Spleen (tissue), 13 donors: ENCODE measurements at places on chromosomes 2 and 18.
A peak's percentile ranks its signal among the peaks of the same experiment; 100 is the strongest.

DNA sequence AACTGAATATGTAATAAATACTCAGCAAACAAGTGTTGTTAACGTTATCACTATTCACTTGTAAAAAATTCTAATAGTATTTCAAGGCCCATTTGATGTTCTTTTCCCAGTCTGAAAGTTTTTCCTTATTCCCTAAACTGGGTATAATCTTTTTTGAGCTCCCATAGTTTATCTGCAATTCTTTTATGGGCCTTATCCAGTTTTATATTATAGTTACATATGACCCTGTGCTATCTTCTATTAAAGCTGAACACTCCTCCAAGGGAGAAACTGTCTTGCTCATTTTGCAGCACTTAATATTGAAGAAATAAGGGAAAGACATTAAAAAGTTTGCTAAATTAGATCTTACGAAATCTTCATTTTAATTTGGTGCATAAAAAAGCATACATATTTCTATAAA is 13.9 kb downstream of the PELI1 start:
- DNase-seq = no peak

DNA sequence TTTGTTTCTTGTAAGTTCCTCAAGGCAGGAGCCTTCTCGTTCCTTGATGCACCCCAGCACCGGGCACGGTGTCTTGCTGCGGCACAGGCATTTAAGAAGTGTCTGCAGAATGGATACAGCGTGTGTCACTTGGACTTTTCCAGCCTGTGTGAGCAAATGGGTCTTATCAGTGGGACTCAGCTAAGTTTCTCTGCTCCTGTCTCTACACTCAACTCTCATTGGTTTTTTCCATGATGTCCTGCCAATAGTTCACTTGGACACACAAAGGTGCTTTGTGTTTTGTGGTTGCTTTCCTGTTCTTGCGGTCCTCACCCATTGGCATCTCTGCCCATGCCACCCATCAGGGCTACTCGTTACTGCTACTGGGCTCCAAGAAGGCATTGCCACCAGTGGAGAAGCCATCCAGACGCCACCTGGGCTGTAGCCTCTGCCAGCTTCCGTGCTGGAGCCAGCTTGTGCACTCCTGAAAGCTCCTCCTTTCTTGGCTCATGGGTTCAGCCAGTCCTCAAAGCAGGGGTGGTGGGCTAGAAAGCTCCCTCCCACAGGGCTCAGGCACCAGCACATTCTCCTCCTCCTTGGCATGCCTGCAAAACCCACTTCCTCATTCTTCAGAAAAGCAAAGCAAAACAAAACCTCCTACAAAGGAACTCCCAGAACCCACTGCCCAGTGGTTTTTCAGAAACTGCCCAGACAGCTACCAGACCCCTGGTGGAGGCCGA is 41.4 kb downstream of the IL1R2 start:
- peak; percentile 79 for DNase-seq

GRCh38 chr2:18600255-18600613 is 10.9 kb upstream of the NT5C1B start:
- DNase-seq = no peak

- no peak for DNase-seq
These were observed 172.4 kb downstream of the SP3 start for GRCh38 chr2:173792741-173793140.

GRCh38 chr2:201955702-201956141 is 77.9 kb upstream of the FZD7 start:
- DNase-seq = no peak

GRCh38 chr2:196104066-196104465 is 35.4 kb upstream of the DNAH7 start:
- no peak for DNase-seq

GRCh38 chr2:54569745-54570301 is 113.7 kb downstream of the SPTBN1 start:
- DNase-seq = no peak

- no peak for DNase-seq
These were observed 40.5 kb upstream of the AP1S3 start for GRCh38 chr2:223877721-223878410.

- no peak for DNase-seq
These were observed 23.4 kb upstream of the TANK start for GRCh38 chr2:161136696-161137324.

- no peak for DNase-seq
These were observed 334.3 kb downstream of the FIGN start for GRCh38 chr2:163401481-163401880.
